ENCODE measurements at places on chromosomes 2 and 18.

DNA sequence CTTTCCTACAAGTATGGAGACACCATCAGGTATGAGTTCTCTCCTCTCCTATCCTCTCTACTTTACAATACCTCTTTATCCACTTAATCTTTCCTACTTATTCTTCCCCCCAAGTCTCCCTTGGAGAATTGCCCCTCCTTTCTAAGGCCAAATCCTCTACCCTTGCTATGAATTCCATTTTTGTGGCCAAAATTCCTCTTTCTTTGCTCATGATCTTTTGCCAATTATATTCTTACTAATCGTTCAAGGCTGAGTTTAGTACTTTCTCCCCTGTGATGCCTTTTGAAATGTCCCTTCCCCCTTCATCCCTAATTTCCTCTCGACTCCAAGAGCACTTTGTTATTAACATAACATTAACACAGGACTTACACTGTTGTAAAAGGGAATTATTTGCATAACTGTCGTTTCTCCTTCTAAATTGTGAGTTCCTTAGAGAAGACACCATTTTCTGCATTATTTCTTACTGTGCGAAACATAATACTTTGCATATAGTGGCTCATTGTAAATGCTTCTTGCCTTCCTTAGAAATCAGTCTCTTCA lies 133.4 kb downstream of the KCTD1 start:
- DNase-seq: no peak

DNA sequence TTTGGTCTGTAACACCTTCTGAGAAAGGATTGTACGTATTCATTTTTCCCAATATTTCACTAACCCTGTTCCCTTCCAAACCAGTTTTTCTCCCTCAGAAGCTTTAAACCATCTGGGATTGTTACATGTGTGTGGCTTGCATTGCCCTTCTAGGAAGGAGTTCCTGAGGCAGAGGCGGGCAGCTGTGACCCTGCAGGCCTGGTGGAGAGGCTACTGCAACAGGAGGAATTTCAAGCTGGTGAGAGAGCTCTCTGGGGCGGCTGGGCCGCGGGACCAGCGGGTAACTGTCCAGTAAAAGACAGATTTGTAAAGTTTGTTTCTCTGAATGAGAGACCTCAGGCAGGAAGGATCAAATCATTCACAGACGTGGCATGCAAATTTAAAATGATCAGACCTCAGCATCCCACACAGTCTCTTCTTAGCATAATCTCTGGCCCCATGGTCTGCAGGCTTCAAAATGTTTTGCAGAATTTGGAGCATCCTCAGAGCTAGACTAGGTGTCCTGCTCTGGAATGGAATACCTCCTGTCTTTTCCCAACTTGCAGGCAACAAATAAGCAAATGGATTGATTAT lies 40.2 kb upstream of the GPR17 start:
- DNase-seq: no peak

GRCh38 chr2:178718283-178718682 lies 88.9 kb downstream of the TTN start:
- no peak for DNase-seq

DNA sequence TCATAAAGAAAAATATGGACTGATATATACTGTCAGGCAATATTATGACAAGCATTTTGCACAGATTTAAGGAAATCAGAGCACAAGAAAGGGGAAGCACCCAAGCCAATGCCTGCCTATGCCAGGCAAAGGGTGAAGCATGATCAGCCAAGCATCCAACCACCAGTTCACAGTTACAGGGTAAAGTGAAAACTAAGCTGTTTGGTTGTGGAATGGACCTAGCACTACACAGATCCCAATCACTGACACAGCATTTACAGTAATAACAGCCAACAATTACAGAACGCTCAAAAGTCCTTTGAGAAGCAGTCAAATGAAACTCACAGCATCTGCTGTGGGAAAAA lies 90.3 kb downstream of the SP3 start:
- no peak for DNase-seq

DNA sequence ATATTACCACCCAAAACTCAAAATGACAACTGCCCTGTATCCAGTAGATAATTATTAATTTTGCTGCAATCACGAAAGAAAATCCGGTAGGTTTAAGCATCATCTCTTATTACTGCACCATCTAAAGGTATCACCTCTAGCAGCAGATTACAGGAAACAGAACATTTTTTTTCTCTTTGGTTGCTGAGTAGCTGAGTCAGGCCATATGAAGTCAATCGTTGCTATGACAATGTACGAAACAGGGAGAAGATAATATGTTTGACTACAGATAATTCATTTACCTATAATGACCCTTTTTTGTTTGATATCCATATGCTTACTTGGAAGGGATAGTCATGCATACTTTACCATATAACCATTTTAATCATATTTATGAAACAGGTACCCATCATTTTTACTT lies 831.6 kb upstream of the CHAC2 start:
- DNase-seq: no peak

DNA sequence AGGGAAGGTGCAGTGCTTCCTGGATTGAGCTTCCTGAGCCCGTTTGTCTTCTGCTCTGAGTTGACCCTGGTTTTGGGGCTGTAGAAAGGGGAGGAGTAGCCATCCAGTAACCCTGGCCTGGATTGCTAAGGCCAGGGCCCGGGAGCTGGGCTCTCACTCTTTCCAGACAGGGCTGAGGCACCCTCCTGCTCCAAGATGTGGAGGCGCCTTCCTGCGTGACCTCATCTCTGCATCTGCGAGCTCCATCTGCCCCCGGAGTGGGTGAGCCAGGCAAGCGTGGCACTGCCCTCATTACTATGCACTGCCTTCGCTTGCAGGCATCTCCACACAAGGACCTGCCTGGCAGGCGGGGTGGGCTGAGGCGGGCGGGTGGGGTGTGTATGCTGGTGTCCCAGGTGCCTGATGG lies 58.0 kb downstream of the RAB31 start:
- DNase-seq: no peak

DNA sequence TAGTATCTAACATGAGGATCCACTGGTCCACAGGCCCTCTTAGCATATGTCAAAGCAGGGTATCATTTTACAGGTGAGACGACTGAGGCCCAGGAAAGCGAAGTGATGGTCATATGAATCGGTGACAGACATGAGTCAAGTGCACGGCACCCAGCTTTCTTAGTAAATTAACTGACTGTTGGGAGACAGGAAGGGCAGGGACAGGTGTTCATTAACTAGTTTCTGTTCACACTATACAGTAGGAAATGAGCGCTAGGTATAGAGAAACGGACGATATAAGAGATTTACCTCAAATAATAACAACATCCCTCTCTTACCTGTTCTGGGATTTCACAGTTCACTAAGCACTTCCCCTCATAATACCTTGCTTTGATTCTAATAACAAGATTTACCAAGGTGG lies 1.7 kb upstream of the SMARCAL1 start:
- DNase-seq: no peak

DNA sequence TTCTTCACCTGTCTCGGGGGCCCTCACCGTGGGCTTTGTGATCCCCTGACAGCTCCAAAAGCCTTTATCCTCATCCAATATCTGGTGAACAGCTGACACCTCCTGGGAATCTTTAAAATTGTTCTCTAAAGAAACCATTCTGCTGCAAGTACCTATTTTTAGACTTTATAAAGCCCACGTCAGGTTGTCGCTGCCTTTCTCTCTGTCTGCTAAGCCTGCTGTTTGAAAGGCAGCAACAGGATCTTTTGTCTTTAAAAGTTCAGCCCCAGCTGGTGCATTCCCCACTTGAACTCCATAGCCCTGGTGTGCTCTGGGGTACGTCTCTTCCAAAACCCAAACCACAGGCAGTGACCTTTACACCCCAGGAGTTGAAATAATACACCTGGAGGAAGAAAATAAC lies 145.0 kb downstream of the NEDD4L start:
- no peak for DNase-seq

- DNase-seq: no peak
These were observed 34.1 kb downstream of the SOCS6 start for GRCh38 chr18:70322928-70323327.

- DNase-seq: no peak
These were observed 13.6 kb downstream of the LYPD1 start for GRCh38 chr2:132656266-132656975.

DNA sequence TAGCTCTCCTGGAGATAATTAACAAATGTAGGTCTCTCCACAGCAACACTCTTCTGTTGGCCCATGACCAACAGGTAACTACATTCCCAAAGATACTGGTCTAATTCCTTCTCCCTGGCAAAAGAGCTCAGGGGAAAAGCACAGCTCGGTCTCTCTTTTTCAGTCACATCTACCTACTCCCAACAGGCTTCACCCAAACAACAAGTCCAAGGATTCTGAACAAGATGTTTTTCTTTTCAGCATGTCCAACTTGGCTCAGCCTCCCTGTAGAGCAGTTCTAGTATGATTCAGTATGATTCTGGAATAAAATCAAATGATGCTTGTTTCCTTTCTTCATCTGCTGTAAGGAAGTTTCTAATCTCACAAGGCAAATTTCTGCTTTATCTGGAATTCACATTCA lies 1704.8 kb upstream of the PIK3C3 start:
- no peak for DNase-seq

- DNase-seq: no peak
These were observed 433.7 kb upstream of the TRIB2 start for GRCh38 chr2:12282780-12283695.

- DNase-seq: peak; percentile 41
These were observed 204.5 kb downstream of the ARL4C start for GRCh38 chr2:234292205-234292961.

GRCh38 chr2:70450641-70451250 lies 102.9 kb downstream of the TGFA start:
- no peak for DNase-seq

DNA sequence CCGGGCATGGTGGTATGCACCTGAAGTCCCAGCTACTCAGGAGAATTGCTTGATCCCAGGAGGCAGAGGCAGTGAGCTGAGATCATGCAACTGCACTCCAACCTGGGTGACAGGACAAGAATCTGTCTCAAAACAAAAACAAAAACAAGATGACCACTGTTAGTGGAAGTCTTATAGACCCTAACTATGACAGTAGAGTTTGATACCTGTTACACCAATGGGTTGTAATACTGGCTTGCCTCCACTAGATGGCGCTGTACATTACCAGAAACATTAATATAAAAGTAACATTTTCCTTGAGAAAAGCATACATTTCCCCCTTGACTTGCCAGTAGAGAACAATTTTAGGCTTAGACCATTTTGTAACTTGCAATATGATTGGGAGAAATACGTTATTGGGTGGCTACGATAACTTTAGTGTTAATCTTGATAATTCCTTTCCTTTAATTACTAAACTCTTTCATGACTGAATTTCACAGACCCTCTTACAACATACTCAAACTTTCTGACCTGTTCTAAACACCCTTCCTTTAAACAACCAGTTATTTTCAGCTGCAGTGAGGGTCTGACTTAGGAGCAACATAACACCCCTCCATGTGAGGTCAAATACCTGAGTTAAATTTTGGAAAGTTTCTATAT lies 19.5 kb downstream of the SLC25A52 start:
- peak; percentile 45 for DNase-seq

GRCh38 chr2:96637385-96638143 lies 548 bp downstream of the KANSL3 start:
- DNase-seq: peak; percentile 56

- DNase-seq: peak; percentile 17
These were observed 37.2 kb upstream of the PXDN start for GRCh38 chr2:1781291-1782080.

- no peak for DNase-seq
These were observed 88.7 kb downstream of the ADAM23 start for GRCh38 chr2:206531996-206532543.

DNA sequence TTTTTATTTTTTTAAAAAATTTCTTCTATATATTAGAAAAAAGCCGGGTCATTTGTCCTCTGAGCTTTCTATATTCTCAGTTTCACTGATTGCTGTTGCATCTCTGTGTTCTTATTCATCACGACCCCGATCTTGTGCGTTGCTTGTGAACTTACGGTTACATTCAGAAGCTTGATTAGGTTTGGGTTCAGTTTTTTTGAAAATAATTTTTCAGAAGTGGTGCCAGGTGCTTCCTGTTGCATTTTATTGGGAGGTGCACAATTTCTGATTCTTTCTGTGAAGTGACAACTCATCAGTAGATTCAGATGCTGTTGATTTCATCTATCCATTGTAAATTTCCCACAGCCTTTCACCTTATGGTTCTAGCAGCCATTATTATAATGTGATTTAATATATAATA lies 147.3 kb downstream of the INHBB start:
- DNase-seq: no peak

DNA sequence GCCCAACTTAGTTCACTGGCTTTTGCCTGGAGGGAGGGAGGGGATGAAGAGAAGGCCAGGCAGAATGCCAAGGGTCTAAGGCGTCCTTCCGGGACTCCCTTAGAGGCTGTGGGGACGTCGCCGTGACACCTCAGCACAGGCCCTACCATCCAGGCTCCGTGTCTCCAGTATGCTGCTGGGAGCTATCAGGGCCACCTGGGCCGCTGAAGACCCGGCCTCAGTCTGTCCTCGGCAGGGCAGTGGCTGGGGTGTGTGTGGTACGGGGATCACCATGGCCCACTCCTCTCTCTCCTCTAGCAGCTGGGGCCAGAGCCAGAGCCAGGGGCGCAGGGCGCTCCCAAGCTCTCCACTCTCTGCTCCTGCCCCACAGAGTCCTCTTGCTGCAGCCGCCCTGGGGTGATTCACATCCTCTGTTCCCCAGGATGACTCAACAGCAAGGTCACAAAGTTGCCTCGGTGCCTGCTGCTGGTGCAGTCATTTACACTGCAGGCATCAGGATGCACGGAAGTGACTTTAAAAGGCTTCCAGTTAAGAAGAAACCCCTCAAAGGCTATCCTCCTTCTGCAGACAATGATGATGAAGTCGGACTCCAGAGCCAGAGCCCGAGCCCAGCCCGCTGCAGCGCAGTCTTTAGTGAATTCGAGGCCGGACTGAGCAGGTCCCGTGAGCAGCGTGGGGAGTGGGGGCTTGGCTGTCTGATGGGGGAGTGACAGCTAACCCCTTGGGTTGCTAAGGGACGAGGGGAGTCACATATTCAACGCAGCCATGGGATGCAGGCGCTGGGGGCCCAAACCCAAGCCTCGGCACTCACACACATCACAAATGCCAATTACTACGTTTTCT lies 31.9 kb downstream of the SNORC start:
- DNase-seq: no peak

- no peak for DNase-seq
These were observed 105.7 kb downstream of the KYNU start for GRCh38 chr2:142983174-142983573.

- DNase-seq: no peak
These were observed 43.2 kb upstream of the CAB39 start for GRCh38 chr2:230669386-230669950.

DNA sequence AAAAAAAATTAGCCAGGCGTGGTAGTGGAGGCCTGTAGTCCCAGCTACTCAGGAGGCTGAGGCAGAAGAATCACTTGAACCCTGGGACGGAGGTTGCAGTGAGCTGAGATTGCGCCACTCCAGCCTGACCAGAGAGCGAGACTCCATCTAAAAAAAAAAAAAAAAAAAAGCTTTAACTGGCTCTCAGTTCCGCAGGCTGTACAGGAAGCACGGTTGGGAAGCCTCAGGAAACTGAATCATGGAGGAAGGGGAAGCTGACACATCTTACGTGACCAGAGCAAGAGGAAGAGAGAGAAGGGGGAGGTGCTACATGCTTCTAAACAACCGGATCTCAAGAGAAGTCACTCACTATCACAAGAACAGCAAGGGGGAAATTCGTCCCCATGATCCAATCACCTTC lies 505.6 kb upstream of the SLC8A1 start:
- no peak for DNase-seq

GRCh38 chr2:172893111-172893510 lies 157.5 kb downstream of the RAPGEF4 start:
- no peak for DNase-seq

GRCh38 chr2:168033966-168034365 lies 213.4 kb downstream of the STK39 start:
- no peak for DNase-seq
